ENCODE measurements at places on chromosomes 5 and 9.

GRCh38 chr5:132463811-132464155 lies 26.8 kb downstream of the IRF1 start:
- DNase-seq: no peak

DNA sequence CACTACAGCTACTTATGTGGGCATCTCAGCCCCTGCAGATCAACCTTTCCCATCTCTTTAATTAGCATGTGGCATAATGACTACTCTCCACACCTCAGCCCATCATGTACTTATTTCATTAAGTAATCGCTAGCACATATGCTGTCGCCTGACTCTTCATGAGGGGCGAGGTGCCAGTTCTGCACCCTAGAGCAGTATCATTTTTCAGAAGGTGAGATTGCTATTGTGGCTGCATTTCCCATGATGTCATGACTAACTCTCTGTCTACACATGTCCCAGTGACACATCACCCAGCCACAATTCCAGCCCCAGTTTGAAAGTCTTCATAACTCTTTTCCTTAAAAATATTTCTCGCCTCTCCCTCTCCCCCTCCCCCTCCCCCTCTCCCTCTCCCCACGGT lies 7.6 kb upstream of the F2RL1 start:
- no peak for DNase-seq

- DNase-seq: no peak
Observed at GRCh38 chr5:6404129-6404528, 25.8 kb upstream of the MED10 start.

GRCh38 chr9:109107402-109108240 lies 12.1 kb downstream of the TMEM245 start:
- DNase-seq: no peak

- DNase-seq: peak; percentile 72
Observed at GRCh38 chr9:130235558-130236435, 29.8 kb upstream of the HMCN2 start.

DNA sequence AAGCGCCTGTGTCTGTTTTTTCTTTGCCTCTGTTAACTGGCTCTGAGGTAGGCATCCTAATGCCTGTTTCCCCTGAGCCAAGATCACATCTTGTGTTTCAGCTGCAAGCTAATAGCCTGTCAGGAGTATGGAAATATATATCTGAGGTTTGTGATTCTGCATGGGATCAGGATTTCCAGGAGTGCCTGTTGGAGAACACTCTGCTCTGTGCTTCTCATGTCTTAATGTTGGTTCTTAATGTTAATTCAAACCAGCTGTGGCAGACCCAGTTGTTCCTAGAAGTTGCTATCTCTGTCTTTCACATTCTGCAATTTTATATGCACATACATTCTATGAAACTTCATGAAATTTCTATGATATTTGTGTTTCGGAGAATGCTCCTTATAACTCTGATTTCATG lies 72.1 kb downstream of the PGM5 start:
- no peak for DNase-seq

Data from NCI-H2171 (cell line).